ENCODE measurements at places on chromosomes 5 and 9.
A peak's percentile ranks its signal among the peaks of the same experiment; 100 is the strongest.

GRCh38 chr9:97570899-97571298 lies 62.3 kb downstream of the TSTD2 start:
- DNase-seq, result no peak

GRCh38 chr5:154806176-154806575 lies 44.2 kb downstream of the FAXDC2 start:
- DNase-seq, result no peak

- DNase-seq, result no peak
Measured at GRCh38 chr9:4984171-4984620, 876 bp upstream of the JAK2 start.

DNA sequence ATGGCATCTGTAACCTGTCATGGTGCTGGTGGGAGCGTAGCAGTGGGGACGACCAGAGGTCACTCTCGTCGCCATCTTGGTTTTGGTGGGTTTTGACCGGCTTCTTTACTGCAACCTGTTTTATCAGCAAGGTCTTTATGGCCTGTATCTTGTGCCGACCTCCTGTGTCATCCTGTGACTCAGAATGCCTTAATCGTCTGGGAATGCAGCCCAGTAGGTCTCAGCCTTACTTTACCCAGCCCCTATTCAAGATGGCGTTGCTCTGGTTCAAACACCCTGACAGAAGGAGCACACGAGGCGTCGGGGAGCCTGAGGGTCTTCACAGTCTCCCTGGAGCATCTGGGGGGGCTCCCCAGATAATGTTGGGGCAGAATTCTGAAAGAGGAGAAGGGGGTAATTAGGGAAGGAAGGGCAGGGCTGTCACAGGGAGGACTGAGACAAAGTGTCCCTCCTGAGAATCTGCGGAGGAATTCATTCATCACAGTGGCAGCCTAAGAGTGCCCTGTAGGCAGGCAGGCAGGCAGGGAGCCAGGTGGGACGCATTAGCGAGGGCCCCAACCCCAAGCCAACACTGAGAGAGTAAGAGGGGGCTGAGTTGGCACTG lies 21.3 kb upstream of the NCS1 start:
- peak; percentile 66 for DNase-seq

- DNase-seq, result peak; percentile 23
Measured at GRCh38 chr5:94893412-94894135, 275.1 kb downstream of the SLF1 start.

DNA sequence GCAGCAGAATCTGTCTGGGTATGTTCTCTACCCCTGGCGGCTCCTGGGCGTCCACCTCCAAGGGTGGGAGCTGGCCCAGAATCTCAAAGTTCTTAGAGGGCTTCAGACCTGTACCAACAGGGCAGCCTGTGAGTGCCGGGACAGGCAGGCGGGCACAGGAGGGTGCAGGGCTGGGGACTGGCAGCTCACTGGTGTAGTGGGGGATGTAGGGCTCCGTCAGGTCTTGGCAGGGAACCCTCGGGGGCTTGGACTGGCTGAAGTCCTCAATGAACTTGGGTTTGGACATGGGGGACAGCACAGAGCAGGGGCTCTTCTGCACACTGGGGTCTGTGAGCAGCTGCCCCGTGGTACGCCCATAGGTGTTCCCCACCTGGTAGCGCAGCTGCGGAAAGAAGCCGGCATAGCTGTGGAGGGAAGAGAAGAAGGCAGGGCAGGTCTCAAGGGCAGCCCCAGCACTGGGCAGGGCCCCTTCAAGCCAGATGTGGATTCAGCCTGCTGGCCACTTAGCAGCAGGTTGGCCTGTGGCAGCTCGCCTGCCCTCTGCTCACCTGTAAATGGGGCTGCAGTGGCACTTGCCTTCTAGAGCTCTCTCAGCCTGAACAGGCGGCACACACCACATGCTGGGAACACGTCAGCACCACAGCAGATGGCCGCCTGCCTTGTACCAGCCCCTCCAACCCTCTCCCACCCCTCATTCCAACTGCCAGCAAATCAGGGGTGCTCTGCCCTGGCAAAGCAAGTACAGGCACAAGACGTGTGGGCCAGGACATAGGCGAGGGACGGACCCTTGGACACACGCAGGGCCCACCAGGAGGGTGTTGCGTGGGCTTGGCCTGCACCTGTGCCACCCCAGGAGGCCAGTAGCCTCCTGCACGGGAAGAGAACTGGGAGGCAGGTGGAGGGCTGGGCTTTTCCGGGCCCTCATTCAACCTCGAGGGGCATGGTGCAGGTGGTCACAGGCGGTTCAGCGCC lies 4.6 kb downstream of the TUBB4B start:
- no peak for DNase-seq

DNA sequence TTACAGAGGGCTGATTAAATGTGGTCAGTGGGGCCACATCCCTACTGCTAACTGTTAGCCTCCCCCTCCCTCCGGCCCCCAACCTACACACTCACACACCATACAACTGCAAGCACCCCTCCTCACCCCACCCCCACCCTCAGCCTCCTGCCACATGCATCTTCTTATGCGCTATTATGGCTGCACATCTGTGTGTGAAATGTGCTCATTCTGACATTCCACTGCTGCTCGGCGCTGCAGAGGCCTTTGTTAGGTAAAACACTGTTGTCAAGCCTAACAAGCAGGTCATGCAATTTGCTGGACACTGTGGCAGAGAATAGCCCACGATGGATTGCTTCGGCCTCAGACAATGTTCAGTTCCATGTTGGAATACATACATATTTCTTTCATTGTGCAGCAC lies 173.6 kb downstream of the NR2F1-AS1 start:
- DNase-seq, result no peak

GRCh38 chr5:99747342-99747741 lies 787.8 kb upstream of the FAM174A start:
- DNase-seq, result no peak

GRCh38 chr5:181164076-181164952 lies 16.9 kb downstream of the OR2V2 start:
- peak; percentile 71 for DNase-seq

GRCh38 chr5:165321912-165322311 lies 1816.5 kb downstream of the MAT2B start:
- peak; percentile 50 for DNase-seq

GRCh38 chr5:59823420-59823819 lies 70.1 kb downstream of the PDE4D start:
- no peak for DNase-seq

DNA sequence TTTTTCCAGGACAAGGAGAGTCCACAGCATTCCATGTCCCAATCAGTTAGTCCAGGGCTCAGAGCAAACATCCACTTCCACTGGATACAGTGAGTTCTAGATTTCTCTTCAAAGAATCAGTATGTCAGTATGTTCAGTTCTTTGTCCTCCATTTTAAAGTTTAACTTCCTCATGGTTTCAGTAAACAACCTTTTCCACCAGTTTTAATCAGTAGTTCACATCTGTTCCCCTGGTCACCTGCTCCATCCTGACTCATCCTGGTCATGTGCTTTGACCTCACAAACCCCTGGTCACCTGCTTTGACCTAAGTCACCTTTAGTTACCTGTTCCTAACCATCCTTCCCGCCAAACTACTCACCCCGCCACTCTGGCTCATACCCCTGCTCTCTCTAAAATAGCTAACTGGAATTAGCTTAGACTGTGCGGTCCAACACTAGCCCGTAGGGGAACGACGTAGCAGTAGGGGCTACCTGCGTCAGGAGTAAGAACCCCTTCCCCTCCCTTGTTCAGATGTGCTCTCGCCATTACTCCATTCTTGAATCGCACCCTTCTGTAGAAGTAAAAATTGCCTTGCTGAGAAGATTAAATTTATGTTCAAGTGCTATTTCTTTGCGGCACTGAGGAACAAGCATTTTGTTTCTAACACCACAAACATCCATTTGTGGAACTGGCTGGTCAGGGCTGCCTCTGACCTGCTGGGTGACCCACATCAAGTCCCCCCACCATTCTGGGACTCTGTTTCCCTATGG lies 5.5 kb downstream of the ENG start:
- DNase-seq, result no peak

GRCh38 chr9:128091144-128091543 lies 23.1 kb downstream of the SLC25A25 start:
- DNase-seq, result peak; percentile 94

GRCh38 chr5:63820577-63820976 lies 141.7 kb downstream of the HTR1A start:
- no peak for DNase-seq

- DNase-seq, result peak; percentile 68
Measured at GRCh38 chr5:87411973-87412629, 629 bp downstream of the CCNH start.

DNA sequence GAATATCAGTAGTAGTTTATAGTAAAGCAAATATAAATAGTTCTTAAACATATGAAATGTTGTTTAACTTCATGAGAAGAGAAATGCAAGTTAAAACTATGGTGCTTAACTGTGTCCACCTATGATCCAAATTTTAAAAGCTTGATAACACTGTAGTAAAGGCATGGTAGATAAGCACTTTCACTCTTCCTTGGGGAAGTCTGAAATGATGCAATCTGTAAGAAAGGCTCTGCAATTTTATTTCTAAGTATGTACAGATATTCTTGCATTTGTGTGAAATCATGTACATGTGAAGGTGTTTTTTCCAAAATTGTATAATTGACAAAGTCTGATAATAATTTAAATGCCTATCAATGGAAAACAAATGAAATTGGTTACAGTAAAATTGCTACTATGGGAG lies 66.9 kb downstream of the SYK start:
- DNase-seq, result peak; percentile 12

DNA sequence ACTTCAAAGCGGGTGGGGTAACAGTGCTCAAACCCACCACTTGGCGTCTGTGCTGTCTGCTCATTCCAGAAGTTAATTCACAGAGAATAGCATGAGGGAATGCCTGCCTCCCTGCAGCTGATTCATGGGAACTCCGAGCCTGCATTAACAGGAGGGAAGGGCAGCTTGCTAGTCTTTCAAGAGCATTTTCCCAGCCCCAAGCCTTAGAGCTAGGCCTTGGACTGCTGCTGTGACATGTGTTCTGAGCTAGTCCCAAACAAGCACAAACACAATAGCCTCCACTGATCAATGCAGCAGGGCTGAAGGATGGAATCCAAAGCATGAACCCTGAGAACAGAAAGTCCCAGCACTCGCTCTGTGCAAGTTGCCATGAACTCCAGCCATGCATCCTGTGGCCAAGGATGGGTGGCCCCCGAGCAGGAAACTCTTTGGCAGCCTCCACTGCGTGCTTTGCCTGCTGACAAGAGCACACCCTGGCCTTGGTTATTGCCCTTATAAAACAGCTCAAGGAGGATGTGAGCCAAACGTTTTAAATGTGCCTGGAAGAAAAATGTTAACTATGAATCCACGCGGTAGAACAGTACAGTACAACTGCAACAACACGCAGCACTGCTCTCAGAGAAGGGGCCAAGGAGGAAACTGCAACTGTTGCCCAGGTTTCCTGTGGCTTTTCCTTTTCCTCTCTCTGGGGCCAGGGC lies 653.1 kb upstream of the KLF4 start:
- DNase-seq, result peak; percentile 98

GRCh38 chr9:105023788-105024187 lies 95.8 kb upstream of the ABCA1 start:
- DNase-seq, result no peak

DNA sequence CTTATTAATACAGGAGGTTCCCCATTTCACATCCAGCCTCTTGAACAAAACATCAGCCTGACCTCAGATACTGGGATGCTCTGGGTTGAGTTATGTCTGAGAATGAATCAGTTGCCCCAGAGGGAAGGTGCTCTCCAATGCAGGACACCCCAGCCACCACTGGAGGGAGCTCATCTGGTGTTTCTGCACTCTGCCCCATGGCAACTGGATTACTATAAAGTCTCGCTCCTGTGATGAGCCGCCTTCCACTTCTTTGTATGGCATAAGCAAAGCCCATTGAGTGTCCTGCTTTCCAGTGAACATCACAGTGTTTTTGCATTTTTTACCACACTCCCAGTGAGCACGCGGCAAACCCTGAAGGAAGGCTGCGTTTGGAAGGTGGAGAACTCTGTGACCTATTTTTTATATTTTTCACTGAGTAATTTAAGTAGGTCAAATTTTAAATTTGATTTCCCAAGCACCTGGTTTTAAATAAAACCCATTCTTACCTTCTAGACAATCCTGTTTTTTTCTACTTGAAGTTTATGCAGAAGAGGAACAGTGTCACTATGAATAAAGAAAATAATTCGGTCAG lies 176.9 kb upstream of the WWC1 start:
- DNase-seq, result peak; percentile 43

GRCh38 chr9:132184124-132184523 lies 22.3 kb downstream of the NTNG2 start:
- no peak for DNase-seq

GRCh38 chr5:74127381-74128320 lies 501.7 kb downstream of the ARHGEF28 start:
- peak; percentile 33 for DNase-seq

- DNase-seq, result no peak
Measured at GRCh38 chr5:164652276-164652660, 1146.8 kb downstream of the MAT2B start.

DNA sequence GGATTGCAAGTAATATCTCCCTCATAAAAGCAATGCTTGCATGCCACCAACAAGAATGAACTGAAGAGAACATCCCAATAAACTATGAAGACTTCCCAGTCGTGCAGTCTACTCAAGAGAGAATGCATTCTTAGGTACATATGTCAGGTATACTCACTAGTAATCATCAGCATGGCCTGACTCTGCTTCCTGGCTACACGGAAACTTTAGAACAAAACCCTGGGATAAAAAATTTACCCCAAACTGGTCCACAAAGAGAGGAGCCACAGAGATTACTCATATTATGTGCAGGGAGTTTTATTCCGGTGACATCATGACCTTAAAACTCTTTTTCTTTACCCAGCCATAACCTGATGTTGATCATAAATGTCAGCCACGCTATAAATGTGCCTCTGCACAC lies 57.5 kb upstream of the PAPPA start:
- DNase-seq, result no peak

- peak; percentile 28 for DNase-seq
Measured at GRCh38 chr5:91049800-91050199, 333.3 kb downstream of the ARRDC3 start.

DNA sequence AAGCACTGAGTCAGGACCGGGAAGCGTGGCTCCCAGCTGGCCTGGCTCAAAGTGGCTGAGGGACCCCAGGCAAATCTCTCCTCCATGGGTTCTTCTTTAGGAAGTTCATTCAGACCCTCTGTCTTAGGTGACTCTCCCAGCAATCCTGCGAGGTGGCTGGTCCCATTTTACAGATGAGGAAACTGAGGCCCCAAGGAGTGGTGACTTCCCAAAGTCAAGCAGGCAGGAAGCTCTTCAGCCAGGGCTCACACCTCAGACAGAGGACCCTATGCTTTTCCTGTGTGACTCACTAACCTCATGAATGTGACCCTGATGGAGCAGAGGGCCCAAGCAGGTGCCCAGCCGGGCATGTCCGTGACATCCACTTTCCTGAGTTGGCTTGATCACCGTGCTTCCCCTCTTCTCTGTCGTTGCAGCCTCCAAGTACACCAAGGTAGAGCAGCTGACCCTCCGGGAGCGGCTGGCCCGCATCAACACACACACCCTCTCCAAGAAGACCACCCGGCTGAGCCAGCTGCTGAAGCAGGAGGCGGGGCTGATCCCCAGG lies 36.5 kb downstream of the ARHGEF37 start:
- no peak for DNase-seq

GRCh38 chr9:109289186-109289585 lies 31.7 kb downstream of the EPB41L4B start:
- no peak for DNase-seq
